Stimulated activated CD8-positive, alpha-beta memory T cell treated with anti-CD3 and anti-CD28 coated beads, Interleukin-4, amount 100 ng/mL, for 4 hours (primary cell): ENCODE measurements at places on chromosomes 1 and 21.
A peak's percentile ranks its signal among the peaks of the same experiment; 100 is the strongest.

DNA sequence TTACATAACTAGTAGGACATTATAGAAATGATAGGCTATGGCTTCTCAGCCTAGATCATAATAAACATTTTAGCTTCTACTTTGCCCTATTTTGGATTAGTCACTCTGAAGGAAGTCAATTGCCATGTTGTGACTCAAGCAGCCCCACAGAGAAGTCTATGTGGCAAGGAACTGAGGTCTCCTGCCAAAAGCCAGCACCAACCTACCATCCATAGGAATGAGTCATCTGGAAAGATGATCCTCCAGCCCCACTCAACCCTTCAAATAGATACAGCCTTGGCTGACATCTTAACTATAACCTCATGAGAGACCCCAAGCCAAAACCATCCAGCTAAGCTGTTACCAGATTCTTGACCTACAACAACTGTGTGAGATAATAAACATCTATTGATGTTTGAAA is 76.3 kb upstream of the BEND5 start:
- no peak for DNase-seq

DNA sequence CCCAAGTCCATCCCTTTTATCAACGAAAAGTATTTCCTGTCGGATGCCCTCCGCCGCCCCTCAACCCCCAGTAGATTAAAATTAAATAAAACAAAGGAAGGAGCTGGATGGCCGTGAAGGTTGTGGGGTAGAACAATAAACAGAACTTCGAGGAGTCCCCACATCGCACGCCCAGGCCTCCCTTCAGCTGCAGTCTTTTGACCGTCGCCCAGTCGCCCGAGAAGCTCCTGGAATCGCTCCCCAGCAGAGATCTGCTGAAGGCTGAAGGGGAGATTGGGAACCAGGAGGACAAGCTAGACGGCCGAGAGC is 905 bp downstream of the BARHL2 start:
- DNase-seq = no peak

- no peak for DNase-seq
Observed at GRCh38 chr1:169759038-169759437, 25.2 kb upstream of the SELE start.

GRCh38 chr1:223842784-223843183 is 3.0 kb downstream of the TP53BP2 start:
- DNase-seq = no peak

GRCh38 chr1:11391886-11392285 is 87.1 kb upstream of the DISP3 start:
- DNase-seq = no peak

DNA sequence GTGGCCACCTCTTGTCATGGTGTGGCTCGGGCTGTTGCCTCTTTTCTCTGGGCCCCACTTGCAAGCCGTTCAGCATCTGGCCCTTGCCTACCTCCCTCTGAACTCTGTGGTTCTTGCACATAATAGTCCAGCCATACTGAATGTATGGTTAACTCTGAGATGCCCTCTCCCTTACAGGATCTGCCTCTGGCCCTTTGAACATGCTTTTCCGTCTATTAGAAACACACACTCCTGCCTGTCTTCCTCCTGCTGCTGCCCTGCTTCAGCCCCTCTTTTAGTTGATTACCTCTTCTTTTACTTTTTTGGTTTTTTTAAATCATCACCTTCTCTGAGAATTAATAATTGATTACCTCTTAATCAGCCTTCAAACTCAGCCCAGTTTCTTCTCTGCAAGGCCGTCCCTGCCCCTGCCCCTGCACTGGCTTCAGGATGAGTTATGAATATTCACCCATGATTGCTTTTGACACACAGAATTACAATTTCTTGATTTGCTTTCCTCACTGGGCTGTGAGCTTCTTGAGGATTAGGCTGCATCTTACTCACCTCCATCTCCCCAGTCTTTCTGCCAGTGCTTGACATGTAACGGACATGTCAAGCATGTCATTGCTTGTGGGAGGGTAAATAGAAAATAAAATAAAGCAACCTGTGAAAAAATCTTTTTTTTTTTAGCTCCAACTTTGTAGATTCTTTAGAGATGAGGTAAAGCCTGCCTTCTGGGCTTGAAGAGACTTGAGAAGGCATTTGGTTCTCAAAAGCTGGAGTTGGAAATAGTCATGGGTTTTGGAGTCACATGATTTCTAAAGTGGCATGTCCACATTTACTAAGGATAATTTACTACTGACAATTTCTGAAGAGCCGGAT is 158.3 kb downstream of the PLXNA2 start:
- no peak for DNase-seq

GRCh38 chr1:206864939-206865671 is at the start of gene IL20:
Gene IL20 (plus strand): TSS chr1:206865623. CDS start chr1:206865853, 230 bp downstream.
- DNase-seq = peak; percentile 59

GRCh38 chr1:225880636-225881035 is 1.5 kb downstream of the TMEM63A start:
- no peak for DNase-seq

DNA sequence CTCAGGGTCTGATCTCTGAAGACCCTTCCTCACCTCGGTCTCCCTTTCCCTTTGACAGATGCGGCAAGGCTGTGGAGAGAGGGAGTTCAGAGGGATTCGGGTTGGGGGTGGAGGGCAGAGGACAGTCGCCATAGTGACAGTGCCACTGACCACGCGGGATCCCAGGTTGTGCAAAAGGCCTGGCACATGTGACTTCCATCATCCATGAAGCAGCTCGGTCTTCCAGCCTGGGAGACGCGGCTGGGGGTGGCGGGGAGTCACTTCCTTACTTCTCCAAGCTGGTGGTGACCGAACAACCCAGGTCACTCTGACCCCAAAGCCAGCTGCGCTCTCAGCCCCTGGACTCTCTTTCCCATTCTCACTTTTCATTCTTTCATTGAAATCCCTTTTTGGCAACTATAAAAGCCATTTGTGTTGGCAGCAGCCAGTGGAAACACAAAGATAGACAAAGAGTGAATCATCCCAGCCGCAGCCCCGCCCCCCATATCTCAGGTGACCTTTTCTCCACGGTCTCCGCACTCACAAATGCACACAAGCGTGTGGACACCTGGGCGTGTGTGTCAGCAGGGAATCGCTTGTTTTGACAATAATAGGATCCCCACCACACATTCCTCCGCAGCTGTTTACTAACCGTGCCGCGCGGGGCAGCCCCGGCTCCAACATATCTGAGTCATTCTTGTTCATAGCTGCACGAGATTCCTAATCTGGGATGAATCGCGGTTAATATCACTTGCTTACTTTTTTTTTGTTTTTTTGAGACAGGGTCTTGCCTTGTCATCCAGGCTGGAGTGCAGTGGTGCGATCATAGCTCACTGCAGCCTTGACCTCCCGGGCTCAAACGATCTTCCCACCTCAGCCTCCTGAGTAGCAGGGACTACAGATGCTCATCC is 68.3 kb downstream of the DHRS3 start:
- no peak for DNase-seq

DNA sequence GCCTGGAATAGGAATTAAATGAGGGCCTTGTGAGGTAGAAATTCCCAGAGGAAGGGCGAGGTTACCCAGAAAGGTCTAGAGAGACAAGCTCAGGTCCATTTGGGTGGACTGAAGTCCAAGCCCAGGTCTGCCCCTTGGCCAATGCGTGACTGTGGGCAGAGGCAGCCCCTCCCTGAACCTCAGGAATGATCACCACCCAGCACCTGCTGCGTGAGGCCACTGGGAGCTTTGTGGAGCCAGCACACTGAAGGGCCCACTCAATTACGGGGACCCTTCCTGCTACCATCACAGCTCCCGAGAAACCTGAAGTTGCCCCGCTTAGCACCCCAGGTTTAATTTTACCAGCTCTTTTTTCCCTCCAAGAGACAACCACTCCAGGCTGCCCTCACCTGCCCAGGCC is 6.5 kb upstream of the MATN1 start:
- no peak for DNase-seq

DNA sequence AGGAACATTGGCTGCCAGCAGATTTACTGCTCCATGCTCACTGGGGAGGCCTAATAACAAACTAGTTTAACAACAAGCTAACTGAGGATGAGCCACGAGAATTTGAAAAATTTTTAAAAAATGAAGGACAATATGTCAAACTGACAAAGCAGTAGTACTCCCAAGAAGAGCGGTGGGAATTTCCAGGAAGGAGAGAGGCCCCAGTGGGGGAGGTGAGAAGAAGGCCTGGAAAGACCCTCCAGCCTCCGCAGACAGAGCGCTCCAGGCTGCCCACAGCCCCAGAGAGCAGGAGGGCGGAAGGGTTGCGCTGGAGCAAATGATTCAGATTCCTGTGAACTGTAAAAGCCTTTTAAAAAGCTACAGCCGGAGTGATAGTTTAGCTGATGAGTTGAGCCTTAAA is 78.5 kb downstream of the SIPA1L2 start:
- no peak for DNase-seq

DNA sequence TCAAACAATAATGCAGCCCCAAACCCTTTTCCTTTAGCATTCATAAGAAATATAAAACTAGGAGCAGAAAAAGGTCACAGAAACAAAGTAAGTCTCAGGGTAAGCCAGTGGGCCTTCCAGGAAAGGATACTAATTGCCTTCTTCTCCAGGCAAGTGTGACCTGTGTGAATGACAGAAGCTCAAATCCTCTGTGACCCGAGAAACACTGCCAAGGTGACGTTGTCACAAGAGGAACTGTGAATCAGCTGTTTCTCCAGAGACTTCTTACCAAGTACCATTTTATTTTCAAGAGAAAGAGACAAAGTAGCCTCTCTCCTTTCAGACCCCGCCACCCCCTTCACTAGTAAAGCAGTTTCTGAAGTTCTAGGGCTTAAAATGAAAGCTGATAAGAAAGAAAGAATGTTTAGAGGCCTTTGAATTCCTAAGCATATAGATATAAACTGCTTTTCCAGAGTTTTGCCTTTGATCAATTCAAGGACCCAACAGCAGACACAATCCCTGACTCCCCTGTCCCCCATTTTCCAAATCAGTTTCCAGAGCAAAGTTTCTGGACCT is 155.6 kb downstream of the NUF2 start:
- no peak for DNase-seq

DNA sequence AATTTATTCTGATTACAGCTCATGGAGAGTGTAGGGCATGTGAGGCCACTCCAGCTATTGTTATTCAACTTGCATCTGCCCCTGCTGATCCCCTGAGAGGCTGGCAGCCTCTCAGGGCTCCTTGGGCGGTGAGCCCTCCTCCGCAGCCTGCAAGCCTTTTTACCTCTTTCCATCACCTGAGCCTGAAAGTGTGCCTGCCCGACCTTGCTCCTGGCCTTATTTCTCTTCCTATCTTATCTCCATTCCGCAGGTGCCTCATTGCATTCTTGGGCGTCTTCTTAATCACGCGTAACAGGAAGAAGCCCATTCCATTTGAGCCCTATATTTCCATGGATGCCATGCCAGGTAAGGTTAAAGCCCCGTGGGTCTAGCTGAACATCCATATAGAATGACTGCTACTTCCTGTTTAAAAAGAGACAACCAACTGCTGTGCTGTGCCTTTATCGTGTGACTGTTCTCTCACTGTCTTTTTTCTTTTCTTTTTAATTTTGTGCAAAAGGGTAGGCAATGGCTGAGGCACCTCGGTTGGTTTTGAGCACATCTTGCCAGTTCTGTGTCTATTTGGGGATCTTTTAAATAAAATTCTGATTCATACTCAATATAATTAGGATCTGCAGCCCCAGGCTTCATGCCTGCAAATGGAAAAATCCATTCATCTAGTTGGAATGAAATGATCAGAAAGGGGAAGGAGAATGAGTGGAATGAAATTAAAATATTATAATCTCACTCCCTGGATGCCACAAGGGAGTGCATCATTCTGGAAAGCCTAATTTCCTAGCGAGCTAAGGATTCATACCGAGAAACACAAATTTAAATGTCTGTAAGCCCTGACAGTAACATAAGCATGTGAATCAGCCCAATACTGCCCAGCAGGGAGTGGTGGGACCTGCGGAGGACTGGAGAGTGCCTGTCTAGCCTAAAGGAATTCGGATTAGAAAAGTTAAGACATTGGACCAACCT is 38.6 kb upstream of the RCAN3 start:
- no peak for DNase-seq

DNA sequence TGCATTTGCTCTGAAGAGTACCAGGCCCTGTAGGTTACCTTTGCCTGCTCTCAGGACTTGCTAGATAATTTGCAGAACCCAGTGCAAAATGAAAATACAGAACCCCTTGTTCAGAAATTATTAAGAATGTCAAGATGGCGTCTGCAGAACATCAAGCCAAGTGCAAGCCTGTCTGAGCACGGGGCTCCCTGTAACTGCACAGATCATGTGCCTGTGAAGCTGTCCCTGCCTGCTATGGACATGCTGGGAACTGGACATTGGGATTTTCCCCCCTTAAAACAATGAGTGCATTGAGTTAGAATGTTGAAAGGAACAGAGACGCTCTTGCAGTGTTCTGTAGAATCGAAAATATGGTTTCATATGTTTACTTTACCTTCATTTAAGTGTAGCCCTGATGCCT is 2.9 kb downstream of the CLDN14 start:
- DNase-seq = no peak
